ENCODE measurements at places on chromosomes 1 and 21.

DNA sequence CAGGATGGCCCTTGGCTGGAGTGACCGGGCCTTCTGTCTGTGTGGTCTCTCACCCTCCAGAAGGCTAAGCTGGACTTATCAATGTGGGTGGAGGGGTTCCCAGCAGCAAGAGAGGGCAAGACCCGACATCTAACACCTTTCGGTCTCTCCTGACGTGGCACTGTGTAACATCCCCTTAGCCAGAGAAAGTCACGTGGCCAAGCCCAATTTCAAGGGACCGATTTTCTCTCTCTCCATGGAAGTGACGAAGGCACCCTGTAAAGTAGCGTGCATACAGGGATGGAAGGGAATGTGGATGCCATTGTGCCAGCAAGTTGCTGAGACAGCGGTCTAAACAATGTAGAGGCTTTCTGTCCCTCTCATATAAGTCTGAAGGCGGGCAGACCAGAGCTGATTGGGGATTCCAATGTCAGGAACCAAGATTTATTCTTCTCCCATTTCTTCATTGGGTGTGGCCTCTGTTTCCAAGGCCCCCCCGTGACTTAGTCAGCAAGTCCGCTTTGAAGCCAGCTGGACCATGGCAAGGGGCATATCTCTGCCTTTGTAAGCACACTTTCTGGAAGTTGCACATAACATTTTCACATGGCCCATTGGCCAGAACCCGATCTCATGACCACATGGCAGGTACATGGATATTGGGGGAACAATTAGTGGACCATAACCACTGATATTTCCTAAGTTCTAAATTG, 12.5 kb downstream of the MX1 start:
- no peak for DNase-seq

- DNase-seq, result no peak
Observed at GRCh38 chr1:90854397-90854924, 137.4 kb upstream of the BARHL2 start.

- no peak for DNase-seq
Observed at GRCh38 chr1:40795811-40796586, 12.4 kb downstream of the KCNQ4 start.

GRCh38 chr1:941588-942383, 17.3 kb downstream of the NOC2L start:
- no peak for DNase-seq

- no peak for DNase-seq
Observed at GRCh38 chr1:240917976-240918375, 306.0 kb upstream of the GREM2 start.

DNA sequence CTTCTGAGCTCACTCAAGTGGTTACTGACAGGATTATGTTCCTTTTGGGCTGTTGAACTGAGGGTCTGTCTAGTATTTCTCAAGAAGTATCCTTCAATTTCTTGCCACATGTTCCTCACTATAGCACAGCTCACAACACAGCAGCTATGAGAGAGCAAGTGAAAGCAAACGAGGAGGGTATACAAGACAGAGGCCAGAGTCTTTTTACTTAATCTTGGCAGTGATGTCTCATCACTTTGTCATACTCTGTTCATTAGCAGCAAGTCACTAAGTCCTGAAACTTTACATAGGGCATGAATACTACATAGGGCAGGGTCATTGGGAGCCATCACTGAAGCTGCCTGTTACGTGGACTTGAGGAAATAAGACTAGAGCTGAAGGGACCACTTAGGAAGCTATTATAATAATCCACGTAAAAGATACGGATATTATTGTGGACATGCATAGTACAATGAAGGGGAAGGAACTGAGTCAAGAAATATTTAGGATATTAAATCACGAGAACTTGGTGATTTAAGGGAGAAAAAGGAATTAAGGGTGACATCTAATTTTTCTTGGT, 63.7 kb downstream of the SLC30A7 start:
- DNase-seq, result peak; percentile 53

DNA sequence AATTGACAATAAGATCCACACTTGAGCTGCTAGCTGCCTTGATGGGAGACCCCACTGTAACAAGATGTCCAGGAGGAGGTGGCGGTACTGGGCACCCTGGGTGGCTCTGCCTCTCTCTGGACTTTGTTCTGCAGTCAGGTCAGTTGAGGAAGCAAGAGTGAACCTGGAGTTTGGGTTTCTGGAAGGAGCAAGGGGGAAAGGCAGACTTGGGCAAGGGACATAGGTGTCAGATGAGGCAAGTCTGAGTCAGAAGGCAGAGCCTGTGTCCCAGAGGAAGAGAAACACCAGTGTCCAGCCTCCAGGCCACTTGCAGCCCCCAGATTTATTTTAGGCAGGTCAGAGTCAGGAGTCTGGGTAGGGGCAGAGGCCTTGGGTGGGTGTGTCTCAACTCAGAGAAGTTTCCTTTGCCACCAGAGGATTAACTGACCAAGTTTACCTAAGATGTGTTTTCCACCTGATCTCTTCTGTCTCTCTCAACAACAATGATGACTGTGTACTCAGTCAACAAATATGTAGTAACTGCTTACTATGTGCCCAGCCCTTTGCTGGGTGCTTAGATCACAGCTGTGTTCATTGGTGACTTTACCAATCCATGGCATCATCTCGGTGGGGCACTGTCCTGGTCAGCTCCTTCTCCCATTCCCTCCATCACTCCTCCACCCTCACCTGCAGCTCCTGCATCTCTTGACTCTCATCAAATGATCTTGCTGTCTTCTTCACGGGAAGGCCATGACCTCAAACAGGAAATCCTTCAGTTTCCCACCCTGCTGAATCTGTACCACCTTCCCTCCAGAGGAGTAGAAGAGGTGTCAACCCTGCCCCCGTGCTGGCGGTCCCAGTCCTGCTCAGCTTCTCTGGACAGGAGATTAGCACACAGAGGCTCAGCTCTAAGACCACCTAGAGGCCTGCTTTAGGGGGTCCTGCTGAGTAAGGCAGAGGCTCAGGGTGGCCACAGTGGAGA, 36.6 kb downstream of the ELF3 start:
- no peak for DNase-seq

DNA sequence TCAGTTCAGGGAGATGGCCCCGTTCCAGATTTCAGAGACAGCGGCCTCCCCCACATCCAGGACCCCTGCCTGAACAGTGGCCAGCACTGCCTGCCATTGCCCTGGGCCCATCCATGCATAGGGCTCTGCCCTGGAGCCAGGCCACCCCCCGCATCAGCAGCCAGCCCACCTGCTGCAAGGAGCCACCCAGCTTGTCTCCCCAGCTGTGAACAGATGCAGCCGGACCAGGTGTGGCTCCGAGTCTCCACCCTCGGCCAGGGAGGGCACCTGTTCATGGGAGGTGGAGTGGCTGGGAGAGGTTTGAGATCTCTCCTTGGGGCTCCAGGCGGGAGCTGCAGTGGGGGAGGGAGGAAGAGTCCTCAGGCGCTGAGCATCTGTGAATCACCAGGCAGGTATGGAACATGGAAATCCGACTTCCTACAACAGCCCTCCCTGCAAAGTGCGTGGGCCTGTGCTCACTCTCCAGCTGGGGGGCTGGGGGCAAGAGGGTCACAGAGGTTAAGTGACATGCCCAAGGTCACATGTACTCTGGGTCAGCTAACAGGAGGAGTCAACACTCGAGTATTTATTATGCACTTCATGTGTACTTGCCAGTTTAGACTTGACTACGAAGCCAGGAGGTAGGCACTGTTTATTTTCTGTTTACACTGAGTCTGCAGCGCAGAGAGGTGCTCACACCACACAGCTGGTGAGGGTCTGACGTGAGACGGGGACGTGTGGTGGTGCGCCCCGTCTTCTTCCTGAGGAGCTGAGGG, 4.8 kb upstream of the HES5 start:
- DNase-seq, result no peak

DNA sequence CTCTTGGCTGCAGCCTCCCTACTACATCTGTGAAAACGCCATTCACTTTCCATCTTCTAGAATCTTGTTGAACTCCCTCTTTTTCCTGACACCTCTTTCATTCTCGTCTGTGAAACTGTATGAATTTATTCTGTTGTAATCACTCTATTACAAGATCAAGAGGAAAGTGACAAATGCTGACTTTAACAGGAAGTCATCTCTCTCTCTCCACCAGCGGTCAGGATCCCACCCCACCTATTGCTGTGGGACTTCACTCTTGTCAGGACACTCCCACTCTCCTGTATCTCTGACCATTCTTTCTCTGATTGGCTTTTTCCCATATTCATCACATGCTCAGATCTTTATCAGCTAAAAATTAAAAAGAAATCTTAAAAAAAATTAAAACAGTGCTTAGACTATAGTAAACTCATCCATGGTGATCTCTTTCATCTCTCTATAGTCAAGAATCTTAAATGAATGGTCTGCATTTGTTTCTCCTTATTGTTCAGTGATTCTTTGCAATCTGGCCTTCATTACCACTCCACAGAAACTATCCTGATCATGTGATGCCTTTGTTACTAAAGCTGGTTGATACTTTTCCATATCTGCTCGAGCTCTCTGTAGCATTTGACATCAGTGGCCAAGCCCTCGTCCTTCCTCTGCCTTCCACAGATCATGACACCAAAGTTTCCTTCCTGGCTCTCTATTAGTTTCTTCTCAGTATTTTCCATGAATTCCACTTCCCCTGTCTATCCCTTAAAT, 113.6 kb downstream of the UCHL5 start:
- no peak for DNase-seq

- no peak for DNase-seq
Observed at GRCh38 chr1:23210963-23211362, 6.3 kb downstream of the HTR1D start.

DNA sequence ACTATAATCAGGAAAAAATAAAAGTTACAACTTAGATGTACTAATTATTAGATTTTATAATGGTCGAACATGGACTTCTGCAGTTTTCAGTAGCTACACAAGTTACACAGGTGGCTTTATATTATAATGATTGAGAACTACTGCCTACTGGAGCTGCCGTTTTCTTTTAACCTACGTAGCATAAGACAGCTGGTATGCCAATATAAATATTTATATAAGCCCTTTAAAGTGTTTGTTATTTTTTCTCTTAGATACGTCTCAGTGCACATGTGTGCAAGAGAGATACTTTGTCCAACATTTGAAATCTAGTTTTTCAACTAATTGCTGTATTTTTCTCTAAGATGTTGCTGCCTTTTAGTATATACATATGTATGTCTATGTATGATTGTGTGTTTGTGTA, 42.4 kb downstream of the PDC start:
- DNase-seq, result no peak

- no peak for DNase-seq
Observed at GRCh38 chr1:164633997-164634396, 75.0 kb downstream of the PBX1 start.

DNA sequence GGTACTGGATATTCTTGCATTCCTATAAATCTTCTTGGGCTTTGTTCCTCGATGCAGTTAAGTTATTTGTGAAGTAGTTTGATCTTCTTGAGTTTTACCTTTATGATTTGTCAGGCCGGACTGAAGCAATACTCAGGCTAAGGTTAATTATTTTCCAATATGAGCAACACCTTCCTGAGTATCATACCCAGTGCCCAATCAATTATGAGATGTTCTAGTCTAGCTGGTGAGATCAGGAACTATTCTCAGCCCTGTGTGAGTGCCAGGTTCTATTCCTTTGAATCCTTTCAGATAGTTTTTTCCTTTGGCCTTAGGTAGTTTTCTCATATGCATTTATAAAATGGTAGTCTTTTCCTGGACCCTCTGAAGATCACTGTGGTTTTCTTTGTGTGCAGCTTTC, 92.5 kb downstream of the SCMH1 start:
- no peak for DNase-seq

- DNase-seq, result no peak
Observed at GRCh38 chr1:226582966-226583365, 34.4 kb downstream of the STUM start.

DNA sequence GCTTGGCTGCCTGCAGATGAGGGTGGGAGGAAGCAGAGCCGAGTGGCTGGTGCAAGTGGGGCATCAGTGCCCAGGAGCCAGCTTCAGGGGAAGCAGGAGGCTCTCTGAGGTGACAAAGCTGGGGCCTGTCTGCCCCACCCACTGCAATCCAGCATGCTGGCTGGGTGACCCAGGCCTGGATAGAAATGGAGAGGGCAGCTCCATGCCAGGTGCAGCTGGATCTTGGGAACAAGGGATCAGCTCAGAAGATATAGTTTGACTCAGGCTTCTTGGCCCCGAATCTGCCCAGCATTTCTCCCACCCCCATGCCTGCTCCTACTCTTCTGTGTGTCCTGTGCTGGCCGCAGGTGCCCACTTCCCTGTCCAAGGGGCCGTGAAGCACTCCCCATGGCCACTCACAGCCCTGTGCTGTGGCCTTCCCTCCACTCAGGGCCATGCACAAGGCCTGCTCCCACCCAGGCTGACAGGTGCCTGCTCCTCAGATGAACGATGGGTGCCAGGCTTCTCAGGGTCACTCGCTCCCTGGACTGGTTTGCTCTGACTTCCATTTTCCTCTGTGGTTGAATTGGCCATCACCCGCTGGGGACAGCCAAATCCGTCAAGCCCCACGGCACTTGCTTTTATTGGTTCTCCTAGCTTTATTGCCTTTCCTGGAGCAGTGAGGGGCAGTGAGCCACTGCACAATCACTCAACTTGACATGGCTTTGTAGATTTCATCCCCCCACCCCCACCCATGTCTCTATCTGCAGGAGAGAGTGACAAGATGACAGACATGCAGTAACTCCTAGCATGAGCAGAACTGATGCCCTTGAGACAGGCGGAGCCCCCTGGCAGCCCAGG, 174.8 kb upstream of the VAMP3 start:
- DNase-seq, result no peak

DNA sequence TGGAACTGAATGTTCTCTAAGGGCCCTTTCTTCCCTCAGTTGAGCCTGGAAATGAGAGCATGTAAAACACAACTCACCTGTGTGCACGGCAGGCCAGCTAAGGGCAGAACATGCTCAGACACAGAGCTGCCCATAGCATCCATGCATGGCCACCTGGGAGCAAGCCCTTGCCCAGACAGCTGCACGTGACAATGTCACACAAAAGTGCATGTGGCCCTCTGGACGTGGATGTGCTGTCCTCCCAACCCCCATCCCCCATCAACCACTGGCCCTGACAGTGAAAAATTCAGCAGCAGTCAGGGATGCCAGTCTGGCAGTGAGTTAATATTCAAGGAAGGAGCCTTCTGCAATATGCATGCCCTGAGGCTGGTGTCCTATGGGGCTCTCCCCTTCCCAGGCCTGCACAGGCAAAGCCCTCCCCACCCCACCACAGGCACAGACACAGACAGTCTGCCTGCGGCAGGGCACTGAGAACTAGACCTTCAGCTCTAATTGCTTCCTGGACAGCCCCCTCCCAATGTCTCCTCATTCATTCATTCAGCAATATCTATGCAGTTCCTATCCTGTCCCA, 14.6 kb upstream of the COL16A1 start:
- DNase-seq, result no peak

DNA sequence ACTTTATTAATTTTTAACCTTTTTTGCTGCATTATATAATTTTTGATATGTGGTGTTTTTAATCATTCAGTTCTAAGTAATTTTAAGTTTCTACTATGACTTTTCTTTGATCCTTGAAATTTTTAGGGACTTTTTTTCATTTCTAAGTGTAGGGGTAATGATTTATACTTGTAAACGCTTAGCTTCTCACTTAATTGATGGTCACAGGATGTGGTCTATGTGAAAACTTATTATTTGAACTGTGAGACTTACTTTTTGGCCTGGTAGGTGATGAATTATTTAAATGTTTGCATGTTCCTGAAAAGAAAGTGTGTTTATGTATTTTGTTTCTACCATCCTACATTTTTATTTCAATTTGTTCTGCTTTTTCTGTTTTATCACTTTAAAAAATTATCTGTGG, 17.2 kb downstream of the ALPL start:
- DNase-seq, result no peak

Data from dermis microvascular lymphatic vessel endothelial cell (primary cell).